ENCODE measurements at places on chromosomes 2 and 18.

- DNase-seq = no peak
Measured at GRCh38 chr18:65429601-65430000, 321.2 kb upstream of the CDH7 start.

- DNase-seq = peak; percentile 18
Measured at GRCh38 chr18:35581898-35582641, 530 bp downstream of the GALNT1 start.

GRCh38 chr2:100143286-100143685 is 896 bp upstream of the AFF3 start:
- no peak for DNase-seq

- no peak for DNase-seq
Measured at GRCh38 chr2:183919926-183920325, 678.4 kb upstream of the ZNF804A start.

GRCh38 chr18:54923339-54923956 is 35.8 kb downstream of the CCDC68 start:
- no peak for DNase-seq

GRCh38 chr2:237885931-237886684 is 26.7 kb downstream of the RAMP1 start:
- no peak for DNase-seq

GRCh38 chr2:204664708-204665121 is 119.4 kb downstream of the PARD3B start:
- DNase-seq = no peak

GRCh38 chr2:212669761-212670160 is 131.2 kb upstream of the ERBB4 start:
- no peak for DNase-seq

DNA sequence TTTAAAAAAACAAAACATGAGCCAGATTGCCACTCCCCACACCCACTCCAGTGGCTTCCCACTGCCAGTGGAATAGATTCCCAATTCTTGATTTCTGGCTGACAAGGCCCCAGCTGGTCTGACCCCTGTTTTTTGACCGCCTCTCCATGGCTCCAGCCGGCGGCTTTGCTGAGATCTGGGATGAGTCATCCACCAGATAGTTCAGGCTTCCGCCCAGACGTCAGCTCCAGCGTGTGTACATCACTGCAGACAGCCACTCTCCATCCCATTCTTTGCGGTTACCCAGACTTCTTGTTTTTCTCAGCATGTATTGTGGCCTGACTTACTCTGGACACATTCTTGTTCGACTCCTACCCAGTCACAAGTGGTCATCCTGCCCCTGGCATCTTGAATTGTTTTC is 227.9 kb downstream of the GBX2 start:
- no peak for DNase-seq

GRCh38 chr2:222960126-222960525 is 91.9 kb upstream of the KCNE4 start:
- DNase-seq = no peak

DNA sequence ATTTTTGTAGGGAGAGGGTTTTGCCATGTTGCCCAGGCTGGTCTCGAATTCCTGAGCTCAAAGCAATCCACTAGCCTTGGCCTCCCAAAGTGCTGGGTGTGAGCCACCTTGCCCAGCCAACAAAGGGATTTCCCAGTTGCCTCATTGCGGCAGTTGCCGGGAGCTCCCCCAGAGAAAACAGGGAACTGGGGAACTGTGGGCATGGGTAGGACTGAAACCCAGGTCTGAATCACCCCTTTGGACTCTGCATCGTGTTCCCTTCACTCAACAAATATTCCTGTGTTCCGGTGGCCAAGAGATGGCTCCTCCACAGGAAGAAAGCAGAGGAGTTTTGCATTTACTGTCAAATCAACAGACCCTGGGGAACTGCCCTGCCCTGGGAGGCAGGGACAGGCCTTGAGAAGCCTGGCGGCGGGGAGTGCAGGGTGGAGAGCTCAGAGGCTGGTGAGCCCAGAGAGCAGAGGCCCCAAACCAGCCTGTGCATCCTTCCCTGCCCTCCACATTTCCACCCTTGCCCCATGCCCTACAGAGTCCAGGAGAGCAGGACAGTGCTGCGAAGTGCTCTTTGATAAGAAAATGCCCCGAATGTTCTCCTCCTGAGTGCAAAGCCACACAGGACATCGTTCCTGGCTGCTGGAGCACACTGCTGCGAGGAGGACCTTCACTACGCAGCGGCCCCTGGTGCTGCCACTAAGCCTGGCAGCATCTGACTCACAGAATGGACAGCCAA is 24.9 kb downstream of the MYO7B start:
- DNase-seq = no peak

- DNase-seq = no peak
Measured at GRCh38 chr18:79942786-79943607, 8.5 kb downstream of the SLC66A2 start.

DNA sequence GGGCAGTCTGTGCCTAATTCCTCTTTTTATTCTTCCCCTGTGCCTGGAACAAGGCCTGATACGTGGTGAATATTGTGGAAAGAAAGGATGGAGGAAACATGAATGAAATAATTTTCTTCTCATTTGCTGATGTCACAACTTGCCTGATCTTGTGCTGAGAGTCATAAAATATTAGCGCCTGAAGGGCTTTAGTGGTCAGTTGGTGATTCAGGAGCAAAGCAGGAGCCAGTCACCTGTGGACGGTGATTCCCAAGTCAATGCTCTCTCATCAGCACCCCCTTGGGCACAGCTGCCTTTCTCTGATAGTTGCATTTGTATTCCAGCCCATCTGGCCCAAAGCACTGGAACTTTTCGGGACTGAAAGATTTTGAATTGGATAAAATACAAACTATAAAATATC is 502.6 kb upstream of the RAB12 start:
- DNase-seq = no peak

GRCh38 chr2:71064754-71065621 is 3.5 kb upstream of the NAGK start:
- no peak for DNase-seq

DNA sequence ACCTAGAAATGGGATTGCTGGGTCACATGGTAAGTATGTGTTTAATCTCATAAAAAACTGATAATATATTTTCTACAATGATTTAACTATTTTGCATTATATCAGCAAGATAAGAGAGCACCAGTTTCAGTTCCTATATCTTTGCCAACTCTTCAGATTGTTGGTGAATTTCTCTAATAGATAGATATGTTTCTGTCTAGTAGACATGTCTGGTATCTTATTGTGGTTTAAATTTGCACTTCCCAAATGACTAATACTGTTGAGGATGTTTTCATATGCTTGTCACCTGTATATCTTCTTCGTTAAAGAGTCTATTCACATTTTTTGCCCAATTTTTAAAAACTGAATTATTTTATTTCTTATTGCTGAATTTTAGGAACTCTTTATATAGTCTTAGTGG is 113.8 kb upstream of the UXS1 start:
- no peak for DNase-seq

DNA sequence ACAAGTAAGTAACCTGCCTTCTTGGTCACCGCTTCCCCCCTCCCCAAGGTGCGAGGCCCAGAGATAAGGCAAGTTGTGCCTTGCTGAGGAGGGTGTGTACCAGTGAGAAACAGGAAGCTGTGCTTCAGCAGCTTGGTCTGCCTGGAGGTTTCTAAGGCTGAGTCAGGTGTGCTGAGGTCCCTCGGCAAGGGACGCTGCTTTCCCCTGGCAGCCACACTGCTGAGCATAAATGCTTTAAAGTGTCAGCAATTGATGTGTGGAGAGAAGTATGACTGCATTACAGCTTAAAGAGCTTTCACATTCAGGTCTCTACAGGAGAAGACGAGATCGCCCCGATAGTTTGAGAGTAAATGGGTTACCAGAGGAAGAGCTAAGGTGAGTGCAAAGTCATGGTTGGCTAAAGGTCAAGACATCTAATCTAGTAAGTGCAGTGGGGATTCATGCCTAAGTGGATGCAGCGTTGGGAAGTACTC is 86.9 kb downstream of the LIMS1 start:
- peak; percentile 79 for DNase-seq

DNA sequence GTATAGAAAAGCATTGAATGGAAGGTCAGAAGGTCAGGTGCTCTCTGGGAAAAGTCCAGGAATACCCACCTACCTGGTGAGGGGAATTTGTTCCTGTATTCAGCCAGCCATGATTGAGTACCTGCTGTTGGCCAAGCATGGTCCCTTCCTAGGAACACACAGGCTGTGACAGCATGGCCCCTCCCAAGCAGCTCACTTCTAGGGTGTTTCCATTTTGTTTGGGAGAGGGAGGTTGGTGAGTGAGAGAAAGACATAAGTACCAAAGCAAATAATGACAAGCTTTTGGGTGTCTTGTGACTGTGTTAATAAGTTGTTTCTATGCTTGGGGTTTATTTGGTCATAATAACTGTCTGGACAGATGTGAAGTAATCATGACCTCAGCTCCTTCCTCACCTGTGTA is 46.3 kb downstream of the CABLES1 start:
- no peak for DNase-seq

GRCh38 chr2:36486521-36487044 is 111.4 kb downstream of the FEZ2 start:
- no peak for DNase-seq

DNA sequence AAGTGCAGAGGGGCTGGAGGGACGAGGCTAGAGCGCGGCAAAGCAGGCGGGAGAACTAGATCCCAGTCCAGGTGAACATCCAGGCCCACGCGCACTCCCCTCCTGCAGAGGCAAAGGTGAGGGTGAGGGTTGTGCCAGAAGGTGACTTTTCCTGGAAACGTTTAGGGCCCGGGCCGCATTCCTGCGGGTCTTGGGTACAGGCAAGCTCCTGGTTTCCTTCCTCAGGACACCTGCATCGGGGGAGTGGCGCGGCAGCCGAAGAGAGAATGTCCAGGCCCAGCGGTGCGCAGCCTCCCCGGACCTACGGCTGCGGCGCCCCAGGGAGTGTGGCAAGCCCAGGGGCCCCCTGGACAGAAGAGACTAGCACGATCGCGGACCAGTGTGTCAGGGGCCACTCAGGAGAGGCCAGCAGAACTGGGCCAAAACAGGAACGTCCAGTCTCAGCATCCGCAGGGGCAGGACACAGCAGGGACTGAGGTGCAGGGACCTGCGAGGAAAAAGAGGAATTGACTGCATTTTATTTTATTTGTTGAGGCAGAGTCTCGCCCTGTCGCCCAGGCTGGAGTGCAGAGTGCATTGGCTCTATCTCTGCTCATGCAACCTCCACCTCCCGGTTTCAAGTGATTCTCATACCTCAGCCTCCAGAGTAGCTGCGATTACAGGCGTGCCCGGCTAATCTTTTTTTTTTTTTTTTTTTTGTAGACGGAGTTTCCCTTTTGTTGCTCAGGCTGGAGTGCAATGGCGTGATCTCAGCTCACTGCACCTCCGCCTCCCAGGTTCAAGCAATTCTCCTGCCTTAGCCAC is 8.7 kb upstream of the IMPA2 start:
- DNase-seq = no peak

- DNase-seq = no peak
Measured at GRCh38 chr2:149090706-149091105, 52.2 kb downstream of the LYPD6B start.

GRCh38 chr2:22283436-22283835 is 1101.5 kb upstream of the KLHL29 start:
- no peak for DNase-seq

DNA sequence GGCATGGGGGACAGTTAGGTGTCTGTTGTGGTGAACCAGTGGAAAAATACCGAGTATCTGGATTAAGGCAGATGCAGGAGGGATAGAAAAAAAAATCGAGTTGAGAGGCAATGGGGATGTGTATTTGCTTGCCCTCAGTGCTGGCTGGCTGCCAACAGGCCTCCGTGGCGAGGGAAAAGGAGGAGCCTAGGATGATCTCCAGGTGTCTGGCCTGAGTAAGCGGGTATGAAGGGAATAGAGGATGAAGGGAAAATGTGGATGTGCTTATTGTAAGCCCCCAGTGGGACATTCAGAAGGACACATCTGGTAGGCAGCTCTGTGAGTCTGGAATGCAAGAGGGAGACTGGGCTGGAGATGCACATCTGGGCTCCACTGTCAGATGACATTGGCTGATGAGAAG is 22.8 kb downstream of the KCNS3 start:
- no peak for DNase-seq

DNA sequence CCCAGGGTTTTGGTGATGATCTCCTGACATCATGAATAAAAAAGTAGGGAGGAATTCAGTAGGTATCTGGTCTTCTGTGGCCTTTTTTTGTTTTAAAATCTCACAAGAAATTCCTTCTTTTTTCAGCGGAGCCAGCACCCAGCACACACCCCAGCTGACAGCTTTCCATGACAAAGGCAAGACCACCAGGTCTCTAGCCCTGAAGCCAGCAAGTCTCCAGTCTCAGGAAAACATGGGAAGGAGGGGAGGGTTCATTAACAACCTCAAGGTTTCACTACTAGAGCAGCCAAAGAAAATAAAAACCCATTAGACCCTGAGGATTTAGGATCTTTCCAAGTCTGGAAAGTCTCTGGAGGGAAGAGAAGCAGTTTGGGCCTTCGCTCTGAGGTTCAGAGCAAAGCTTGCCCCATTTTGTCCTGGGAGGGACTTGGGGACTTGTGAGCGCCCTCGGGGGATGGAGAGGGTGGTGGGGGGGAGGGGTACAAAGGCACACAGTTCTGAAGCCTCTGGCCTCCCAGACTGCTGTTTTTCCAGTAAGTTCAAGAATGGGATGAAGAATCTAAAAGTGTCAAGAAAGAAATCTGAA is 9.0 kb downstream of the FOXI3 start:
- DNase-seq = no peak

DNA sequence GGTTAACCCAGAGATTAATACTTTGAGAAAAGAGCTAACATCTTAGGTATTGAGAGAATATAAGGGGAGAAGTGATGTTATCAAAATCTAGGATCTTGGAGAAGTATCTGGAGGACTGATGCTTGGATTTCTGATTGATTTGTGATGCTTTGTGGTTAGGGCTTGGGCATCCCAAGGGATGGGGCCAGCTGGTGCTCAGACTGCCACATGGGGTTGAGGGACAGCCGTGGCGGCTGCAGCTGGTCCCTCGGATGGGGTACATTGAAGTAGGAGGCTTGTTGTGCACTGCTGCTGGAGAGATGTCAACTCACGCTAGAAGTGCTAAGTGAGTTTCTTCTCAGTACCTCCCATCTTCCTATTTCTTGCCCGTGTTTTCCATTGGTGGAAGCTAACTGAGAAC is 22.4 kb downstream of the HRH4 start:
- no peak for DNase-seq

Measured in CD4-positive, alpha-beta memory T cell (primary cell).